ENCODE measurements at places on chromosomes 1 and 21. TPM values are rescaled to one million over a fixed set of nuclear protein-coding genes. Genes with fewer than 3 reads are reported as not detected.

The PAPPA2 gene
- total RNA-seq, result 0.11 TPM

The SAMD13 gene
- total RNA-seq, result 0.33 TPM

The EVI5 gene
- total RNA-seq, result 32.3 TPM

The C1orf105 gene
- total RNA-seq, result not detected

The LRRC8C gene
- total RNA-seq, result 5.8 TPM

The TRABD2B gene
- total RNA-seq, result 4.2 TPM

Measured in esophagus muscularis mucosa (tissue), 4 donors.